ENCODE measurements at places on chromosomes 1 and 21.

DNA sequence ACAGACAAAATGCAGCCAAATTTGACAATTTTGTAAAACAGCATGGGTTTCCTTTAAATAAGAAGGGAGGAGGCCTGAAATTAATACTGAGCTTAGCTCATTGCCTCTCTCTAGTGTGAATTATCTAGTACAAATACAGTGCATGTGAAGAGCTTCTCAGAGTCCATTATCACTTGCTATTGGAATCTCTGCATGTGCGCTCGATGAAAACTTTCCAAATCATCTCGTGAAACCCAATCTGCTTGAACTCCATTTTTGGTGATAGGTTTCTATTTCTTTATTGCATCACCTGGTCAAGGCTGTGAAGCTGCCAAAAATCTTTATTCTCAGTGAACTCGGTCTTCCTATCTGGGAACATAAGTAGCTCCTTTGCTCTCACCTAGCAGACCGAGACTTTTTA, 49.5 kb upstream of the LYPLAL1 start:
- DNase-seq, result no peak

GRCh38 chr1:182784556-182785171, 4.9 kb upstream of the NPL start:
- peak; percentile 62 for DNase-seq

DNA sequence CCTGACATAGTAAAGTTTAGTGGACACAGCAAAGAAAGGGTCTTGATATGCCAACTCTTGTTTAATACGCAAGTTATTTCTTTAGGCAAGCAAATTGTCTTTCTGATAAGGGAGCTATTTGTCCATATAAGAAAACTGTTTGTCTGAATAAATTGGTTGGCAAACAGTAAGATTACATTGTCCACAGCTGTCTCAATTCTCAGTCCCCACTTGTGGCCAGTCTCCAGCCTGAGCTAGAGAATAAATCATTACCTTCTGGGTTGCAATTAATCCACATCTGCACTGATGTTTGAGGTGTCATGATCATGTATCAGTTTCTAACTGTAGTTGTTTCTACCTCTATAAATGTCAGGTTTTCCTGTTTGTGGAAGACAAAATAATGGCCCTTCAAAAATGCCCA, 60.0 kb upstream of the TNR start:
- DNase-seq, result no peak

DNA sequence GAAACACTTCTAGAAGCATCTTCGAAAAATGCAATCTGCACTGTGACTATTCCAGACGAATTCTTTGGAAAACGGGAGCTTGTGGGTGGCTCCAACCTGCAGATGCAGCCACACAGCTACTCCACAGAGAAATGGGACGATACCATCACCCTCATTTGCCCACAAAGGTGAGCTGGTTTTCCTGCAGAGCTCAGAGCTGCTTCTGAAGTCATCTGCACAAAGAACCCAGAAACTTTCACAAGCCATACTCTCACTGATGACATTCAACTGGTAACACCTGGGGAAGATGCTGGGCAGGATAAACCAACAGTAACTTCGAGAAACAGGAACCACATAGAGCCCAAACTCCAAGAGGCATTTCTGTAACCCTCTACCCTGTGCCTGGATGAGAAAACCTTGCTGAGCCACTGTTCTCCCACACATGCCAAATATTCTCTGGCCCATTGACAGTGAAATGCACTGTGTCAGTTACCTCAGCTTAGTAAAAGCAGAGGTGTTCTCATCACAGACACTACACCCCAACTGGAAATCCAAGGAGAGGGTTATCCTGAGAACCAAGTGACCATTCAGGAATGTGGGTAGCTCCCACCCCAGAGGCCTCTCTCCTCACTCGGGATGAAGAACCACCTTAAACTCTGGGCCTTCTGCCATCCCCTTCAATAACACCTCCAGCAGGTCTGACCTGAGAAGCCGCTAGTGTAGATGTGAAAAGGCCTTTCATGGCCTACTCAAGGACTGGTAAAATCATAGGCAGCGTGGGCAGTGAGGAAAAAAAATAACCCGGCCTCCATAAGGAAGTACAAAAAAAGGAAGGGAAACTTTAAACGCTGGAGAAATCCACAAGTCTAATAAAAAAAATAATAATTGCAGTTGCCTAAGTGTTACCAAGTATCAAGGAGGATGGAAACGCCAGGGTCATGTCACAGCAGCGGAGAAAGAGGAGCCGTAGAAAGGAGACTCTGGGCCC, 56.7 kb downstream of the HSF2BP start:
- DNase-seq, result no peak

DNA sequence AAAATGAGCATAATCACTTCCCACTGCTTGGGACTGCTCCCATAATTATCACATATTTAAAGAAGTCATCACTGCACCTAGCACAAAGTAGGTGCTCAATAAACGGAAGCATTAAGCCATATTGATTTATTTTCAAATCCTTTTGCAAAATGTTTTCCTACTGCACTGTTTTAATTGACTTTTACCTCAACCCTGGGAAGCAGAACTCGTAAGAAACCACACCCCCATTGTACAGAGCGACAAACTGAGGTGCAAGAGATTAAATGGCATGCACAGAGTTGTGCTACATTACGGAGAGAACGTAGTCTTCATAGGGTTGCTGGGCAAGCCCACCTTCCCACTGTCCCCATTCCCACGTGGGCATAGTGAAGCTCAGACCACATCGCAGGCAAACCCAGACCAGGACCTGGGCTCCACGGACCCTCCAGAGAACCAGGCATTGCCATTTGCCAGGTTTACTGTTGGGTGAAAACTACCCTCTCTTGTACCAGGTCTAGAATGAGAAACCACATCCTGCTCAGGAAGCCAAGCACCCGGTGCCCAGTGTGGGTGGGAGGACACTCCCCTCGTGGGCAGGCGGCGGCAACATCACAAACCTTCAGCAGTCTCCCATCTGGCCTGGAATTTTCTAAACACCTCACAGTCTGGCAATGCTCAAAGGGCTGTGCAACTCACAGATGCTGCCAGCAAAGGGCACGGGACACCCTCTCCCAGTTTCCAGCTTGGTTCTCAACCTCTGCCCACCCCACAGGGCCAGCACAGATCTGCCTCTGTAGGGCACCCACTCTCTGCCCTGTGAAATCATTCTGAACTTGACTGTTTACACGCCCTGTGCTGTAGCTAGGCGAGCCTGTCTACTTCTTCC, 8.2 kb downstream of the IFFO2 start:
- no peak for DNase-seq

DNA sequence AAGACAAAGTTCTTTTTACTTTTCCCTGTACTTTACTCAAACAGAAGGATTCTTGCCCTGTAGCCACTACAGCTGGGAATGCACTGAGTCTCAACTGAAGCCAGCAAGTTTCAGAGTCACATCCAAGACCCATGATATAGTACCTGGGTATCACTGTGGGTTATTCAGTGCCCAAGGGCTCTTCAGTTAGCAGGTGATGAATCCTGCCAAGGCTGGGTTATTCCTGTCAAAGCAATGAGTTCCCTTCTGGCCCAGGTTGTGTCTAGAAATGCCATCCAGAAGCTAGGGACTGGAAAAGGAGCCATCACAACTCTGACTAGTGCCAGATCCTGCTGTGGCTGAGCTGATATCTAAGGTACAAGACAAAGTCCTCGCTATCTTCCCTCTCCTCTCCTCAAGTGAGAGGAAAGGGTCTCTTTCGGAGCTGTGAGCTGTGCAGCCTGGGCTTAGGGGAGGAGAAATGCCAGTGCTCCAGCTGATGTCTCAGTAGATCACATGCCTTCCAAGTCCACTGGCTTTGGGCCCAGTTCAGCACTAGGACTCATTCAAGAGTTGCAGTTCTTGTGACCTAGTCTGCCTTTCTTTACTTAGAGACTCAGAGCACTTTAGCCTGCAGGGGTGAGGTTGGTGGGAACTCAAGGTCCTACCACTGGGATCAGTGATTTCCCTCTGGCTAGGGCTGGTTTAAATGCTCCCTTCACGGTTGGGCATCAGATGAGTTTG, 369.4 kb downstream of the TBX15 start:
- no peak for DNase-seq

- no peak for DNase-seq
These were observed 8.2 kb upstream of the RCSD1 start for GRCh38 chr1:167621780-167622313.

DNA sequence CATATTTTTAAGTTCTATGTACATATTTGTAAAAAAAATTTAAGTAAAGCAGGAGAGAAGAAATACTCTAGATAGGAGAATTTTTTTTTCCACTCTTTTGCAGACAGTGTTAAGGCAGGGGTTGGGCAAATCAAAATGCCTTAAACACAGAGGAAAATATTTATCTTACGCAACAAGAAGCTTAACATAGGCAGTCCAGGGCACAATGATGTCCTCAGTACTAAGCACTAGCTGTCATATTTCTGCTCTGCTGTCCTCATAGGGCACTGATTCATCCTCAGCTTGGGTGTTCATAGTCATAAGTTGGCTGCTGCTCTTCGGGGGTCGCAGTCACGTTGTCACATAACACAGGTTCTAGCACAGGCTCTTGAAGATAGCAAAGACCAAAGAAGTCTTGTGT, 247.4 kb downstream of the PTBP2 start:
- DNase-seq, result no peak

DNA sequence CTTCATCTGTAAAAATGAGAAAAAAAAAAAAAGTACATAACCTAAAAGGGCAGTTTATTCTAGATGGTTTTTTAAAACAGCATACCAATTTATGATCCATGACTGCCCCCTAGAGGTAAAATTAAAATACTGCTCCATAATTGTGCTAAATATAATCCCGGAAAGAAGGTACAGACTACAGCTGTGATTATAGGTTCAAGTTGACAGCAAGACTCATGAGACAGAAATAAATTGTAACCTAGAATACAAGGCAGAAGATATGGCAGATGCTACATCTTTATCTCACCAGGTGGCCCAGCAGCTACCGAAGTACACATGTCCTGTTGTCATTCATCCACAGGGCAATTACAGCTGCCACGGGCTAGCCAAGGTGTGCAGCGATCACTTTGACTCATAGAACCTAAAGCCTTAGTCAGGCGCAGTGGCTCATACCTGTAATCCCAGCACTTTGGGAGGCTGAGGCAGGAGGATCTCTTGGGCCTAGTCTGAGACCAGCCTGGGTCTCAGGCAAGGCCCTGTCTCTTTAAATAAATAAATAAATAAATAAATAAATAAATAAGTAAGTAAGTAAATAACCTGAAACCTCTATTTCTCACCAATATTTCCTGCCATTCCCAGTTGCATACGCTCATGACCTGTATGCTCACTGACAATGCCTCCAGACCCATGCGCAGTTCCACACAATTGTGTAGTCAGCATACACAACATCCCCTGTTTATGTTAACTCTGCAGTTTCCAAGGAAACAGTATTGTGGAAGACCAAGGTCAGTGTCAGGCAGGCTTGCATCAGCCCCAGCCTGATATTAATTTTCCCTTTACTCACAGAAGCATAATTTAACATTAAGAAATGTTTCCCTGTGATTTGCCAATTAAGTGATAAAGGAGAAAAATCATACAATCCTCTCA, 18.3 kb upstream of the PPIE start:
- DNase-seq, result peak; percentile 78

- no peak for DNase-seq
These were observed 26.2 kb downstream of the RSBN1 start for GRCh38 chr1:113786069-113786468.

DNA sequence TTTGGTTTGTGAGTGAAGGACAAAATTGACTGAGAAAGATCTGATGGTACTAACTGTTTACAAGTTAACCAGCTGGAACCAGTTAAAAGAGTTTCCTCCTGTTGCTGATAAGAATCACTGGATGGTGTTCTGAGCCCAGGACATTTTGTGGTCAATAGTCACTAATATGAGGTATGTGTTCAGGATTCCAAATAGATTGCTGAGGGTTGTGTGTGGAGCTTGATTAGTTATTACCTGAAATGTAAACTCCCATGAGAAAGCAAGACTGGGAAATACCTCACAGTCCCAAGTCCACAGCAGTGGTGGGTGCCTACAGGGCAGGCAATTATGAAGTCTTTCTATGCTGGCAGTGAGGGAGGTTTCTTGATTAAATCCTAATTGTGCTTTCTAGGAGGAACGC, 164.6 kb downstream of the DNM3 start:
- no peak for DNase-seq

- no peak for DNase-seq
These were observed 55.6 kb upstream of the ADAR start for GRCh38 chr1:154663471-154664060.

- no peak for DNase-seq
These were observed 9.2 kb downstream of the ADPRS start for GRCh38 chr1:36097693-36098585.
